ENCODE measurements at places on chromosomes 7 and 10. TPM values are rescaled to one million over a fixed set of nuclear protein-coding genes. Genes with fewer than 3 reads are reported as not detected.

DNA sequence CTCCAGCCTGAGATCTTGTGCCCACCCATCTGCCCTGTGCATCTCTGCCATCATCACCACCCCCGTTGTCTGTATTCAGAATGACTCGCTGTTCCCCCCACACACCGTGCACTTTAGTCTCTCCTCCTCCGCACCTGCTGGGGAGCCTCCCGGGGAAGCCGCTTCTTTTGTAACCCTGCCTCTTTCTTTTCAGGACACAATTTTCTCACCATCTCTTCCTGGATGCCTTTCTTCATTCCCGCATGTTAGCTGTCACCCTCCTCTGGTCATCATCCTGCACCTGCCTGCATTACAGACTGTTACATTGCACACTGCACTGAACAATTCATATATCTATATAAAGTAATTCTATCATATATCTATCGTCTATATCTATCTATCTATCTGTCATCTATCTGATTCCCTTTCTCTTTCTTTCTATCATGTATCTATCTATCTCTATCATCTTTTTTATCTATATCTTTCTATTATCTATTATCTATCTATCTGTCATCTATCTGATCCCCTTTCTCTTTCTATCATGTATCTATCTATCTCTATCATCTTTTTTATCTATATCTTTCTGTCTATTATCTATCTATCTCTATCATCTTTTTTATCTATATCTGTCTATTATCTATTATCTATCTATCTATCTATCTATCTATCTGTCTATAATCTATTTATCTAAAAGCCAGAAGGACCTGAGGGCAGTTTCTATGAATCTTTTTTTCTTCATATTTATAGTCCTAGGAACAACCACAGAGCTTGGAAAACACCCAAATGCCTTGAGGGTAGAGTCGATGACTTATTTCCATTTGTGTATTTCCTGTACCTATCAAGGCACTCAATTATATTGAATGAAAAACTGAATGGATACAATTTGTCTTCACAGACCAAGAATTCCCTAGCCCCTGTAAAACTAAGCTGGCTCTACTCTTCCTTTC lies 642.5 kb downstream of the ACTR3B start:
- no peak for DNase-seq

Gene MBL2
- not detected for total RNA-seq

GRCh38 chr7:65731562-65732035 lies 141.3 kb upstream of the VKORC1L1 start:
- peak; percentile 42 for DNase-seq

DNA sequence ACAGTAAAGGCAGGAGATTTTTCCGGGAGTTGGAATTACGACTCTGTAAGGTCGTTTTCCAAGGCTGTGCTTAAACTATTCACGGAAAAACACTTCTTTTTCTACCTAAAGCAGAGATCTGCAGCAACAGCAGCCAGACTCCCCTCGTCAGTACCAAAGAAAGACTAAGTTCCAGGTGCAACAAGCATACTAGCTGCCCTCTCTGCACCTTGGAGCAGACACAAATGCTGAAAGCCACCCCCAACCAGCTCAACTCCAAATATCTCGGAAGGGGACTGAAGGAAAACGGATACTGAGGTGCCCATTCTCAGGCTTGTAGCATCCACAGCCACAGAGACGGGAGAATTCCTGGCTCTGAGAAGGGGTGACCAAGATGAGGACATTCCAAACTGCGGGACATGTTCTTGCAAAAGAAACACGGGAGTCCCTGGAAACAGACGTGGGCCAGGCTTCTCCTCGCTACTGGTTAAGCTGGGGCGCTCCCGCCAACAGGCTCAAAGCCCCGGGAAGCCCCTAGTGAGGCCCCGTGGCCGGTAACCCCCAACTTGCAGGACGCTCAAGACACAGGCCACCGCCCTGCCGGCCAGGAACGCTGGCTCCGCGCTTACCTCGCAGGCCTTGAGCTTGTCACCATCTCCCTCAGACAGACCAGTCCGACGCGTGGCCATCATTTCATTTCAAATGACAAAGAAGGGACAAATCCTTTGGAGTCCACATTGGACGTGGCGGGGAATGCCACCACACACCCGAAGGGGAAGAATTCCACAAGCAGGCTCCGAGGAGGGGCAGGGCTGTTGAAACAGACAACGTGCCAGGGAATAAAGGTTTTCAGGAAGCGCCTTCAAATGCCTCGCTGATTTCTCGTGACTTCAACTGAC lies 2.2 kb downstream of the ARHGAP21 start:
- peak; percentile 72 for DNase-seq

- peak; percentile 58 for DNase-seq
Observed at GRCh38 chr7:22001345-22002004, 55.8 kb upstream of the CDCA7L start.

DNA sequence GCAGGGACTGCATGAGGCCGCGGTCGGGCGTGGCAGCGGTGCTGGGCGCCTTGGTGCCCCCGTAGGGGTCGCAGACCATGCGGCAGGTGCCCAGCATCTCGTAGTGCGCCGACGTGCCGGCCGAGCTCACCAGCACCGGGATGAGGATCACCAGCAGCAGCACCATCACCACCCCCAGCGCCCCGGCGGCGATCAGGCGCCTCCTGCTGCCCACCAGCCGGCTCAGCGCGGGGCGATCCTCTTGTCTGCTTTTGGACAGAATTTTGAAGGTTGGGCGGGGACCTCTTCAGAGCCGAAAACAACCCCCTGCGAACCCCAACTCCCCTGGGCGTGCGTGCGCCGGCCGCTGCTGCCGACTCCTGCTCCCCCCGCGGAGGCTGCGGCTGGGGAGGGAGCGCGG lies 779 bp downstream of the C1QL3 start:
- DNase-seq, result peak; percentile 24

Gene BEND7
- 28.7 TPM for total RNA-seq

Gene SFTPA2
- 1.0 TPM for total RNA-seq
